CD4-positive, alpha-beta memory T cell (primary cell): ENCODE measurements at places on chromosomes 3 and 15. TPM values are rescaled to one million over a fixed set of nuclear protein-coding genes. Genes with fewer than 3 reads are reported as not detected.

- no peak for DNase-seq
Measured at GRCh38 chr15:51356983-51357382, 15.5 kb downstream of the GLDN start.

Gene GPR87
- not detected for polyA plus RNA-seq

- no peak for DNase-seq
Measured at GRCh38 chr3:193805448-193805847, 212.4 kb downstream of the OPA1 start.

Gene ZNF502
- 2.1 TPM for polyA plus RNA-seq

Gene SNTN
- not detected for polyA plus RNA-seq

DNA sequence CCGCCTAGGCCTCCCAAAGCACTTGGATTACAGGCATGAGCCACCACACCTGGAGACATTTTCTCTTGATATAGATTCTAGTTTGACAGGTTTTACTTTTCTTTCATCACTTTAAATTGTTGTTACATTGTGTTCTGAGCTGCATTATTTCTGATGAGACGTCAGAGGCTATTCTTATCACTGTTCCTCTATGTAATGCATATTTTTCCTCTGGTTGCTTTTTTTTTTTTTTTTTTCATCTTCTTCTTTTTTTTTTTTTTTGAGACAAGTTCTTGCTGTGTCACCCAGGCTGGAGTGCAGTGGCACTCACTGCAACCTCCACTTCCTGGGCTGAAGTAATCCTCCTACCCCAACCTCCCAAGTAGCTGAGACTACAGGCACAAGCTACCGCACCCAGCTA is 41.2 kb downstream of the TRA2B start:
- DNase-seq: no peak

GRCh38 chr3:134677196-134677986 is 26.6 kb upstream of the KY start:
- DNase-seq: no peak

DNA sequence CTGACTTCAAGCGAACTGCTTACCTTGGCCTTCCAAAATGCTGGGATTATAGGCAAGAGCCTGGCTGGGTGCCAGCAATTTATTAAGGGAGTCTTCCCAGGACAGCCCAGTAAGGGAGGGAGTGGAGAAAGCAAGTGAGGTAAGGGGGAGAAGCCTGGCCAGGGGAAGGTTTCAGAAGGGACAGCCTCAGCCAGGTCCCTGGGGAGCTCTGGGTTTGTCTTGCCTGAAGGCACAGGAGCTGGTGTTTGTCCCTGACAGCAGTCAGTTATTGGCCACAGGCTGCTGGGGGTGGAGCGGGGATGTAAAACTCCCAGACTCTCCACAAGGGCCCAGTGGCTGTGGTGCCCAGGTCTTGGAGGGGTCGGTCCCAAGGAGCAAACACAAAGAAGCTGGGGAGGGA is 33.0 kb upstream of the CDCP1 start:
- DNase-seq: no peak

Gene EIF2B5
- 69.4 TPM for polyA plus RNA-seq

- no peak for DNase-seq
Measured at GRCh38 chr3:104598848-104599511, 767.7 kb upstream of the ALCAM start.

DNA sequence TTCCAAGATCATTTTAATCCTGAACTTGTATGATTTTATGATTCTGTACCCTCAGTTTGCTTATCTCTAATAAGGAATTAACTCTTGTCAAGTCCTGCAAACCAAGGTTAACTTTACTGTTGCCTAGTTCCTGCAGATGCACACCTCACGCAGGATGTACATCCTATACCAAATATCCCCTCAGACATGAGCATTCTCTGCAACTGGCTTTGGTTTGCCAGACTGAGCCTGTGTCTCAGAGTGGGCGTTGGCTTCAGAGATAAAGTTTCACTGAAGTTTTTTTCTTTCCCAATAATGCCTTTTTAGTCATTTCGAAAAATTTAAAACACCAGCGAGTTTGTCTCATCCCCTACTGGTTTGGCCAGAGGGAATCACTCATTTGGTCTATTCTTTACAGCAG is 173.9 kb downstream of the NR2F2 start:
- no peak for DNase-seq

Gene LNP1
- 0.61 TPM for polyA plus RNA-seq

Gene WNT7A
- 9.0 TPM for polyA plus RNA-seq

Gene MUC13
- polyA plus RNA-seq: not detected

Gene ISLR2
- not detected for polyA plus RNA-seq

Gene RPUSD2
- 25.0 TPM for polyA plus RNA-seq

- no peak for DNase-seq
Measured at GRCh38 chr3:112767177-112767576, 79.5 kb downstream of the CD200R1L start.

Gene NEK10
- 0.10 TPM for polyA plus RNA-seq

DNA sequence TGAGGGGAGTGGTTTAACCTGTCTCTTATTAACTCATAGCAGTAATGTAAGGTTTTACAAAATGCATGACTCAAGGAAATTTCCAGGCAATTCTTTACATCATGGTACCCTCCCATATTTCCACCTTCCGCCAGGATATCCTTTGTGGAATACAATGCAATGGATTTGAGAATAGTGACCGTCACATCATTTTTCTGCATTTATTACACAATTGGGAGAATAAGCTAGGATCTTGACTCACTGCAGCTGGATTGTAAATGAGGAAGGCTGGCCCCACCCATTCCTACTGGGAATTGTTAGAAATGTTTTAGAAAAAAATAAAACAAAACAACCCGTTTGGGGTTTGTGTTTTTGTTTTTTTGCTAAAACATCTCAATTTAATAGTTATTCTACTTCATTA is 97.4 kb downstream of the IMPG2 start:
- DNase-seq: no peak

GRCh38 chr15:100245487-100245820 is 96.3 kb downstream of the ADAMTS17 start:
- no peak for DNase-seq

DNA sequence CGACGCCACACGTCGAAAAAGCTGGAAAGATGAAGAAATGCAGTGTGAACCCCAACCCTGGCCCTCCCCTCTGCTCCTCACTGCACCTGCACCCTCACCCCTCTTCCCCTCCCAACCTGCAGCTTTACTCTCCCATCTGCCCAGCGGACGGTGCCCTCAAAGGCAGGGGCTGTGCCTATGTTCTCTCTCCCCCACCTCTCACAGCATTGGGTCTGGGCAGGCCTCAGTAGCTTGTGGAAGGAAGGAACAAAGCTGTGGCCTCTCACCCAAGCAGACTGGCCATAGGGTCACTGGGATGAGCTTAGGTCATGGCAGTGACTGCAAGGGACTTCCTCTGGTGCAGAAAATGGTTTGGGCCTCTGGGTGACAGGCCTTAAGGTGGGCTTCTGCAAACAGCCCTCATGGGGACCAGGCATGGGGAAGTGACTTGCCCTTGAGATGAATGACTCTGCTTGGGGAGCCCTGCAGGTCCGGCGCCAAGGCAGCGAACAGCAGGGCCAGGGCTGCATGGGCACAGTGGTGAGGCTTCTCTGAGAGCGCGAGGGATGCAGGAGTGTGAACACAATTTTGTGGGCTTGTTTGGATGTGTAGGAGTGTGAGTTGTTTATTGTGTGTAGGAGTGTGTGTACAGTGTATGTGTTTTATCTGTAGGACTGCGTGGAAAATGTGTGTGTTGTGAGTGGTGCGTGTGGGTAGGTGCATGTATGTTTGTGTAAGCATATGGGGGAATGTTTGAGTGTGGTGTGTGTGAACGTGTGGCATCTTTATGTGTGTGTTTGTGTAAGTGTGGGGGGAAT is 29.2 kb downstream of the SRPRB start:
- DNase-seq: no peak

Gene TMOD2
- polyA plus RNA-seq: 2.8 TPM

Gene PLIN1
- 0.46 TPM for polyA plus RNA-seq

Gene MFAP1
- 22.5 TPM for polyA plus RNA-seq

- DNase-seq: no peak
Measured at GRCh38 chr3:152392272-152392880, 123.6 kb downstream of the MBNL1 start.

Gene GPR27
- 0.79 TPM for polyA plus RNA-seq

Gene LMAN1L
- not detected for polyA plus RNA-seq

DNA sequence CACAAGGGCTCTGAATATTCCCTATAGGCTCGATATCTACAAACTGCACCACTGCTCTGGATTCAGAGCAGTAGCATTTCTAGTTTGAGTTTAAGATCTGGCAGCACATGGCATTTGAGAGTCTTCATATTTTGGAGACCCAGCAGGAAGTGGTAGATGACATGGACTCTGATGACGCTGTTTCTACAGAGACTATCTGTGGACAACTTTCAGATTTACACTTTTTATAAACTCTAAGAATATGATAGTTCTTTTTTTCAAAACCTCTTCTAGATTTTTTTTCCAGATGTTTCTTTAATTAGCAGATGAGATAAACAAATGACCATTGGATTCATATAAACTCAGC is 35.8 kb downstream of the ARMC8 start:
- DNase-seq: no peak

GRCh38 chr15:91938136-91938535 is 84.6 kb downstream of the SLCO3A1 start:
- DNase-seq: no peak

DNA sequence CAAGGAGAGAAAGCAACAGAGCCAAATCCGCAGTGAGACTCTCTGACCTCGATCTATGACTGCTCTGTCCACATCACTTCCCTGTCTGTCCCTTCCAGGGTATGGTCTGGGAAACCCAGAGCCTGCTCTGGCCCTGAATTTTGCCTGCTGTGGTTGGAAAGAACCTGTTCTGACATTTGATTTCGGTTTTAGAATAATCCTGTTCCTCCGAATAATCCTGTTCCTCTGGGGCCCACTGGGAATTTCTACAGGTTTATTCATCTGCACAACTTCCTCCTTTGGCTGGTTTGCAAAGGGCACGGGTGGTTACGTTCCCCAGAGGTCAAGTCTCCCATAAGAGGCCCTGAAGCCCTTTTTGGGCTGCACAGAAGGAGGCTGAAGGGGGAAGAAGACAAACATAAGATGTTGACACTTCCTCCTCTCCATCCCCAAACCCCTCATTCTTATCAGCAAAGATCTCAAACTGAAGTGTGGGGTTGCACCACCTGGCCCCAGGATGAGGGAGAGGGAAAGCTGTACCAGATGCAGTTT is 10.6 kb downstream of the LAMP3 start:
- DNase-seq: no peak

DNA sequence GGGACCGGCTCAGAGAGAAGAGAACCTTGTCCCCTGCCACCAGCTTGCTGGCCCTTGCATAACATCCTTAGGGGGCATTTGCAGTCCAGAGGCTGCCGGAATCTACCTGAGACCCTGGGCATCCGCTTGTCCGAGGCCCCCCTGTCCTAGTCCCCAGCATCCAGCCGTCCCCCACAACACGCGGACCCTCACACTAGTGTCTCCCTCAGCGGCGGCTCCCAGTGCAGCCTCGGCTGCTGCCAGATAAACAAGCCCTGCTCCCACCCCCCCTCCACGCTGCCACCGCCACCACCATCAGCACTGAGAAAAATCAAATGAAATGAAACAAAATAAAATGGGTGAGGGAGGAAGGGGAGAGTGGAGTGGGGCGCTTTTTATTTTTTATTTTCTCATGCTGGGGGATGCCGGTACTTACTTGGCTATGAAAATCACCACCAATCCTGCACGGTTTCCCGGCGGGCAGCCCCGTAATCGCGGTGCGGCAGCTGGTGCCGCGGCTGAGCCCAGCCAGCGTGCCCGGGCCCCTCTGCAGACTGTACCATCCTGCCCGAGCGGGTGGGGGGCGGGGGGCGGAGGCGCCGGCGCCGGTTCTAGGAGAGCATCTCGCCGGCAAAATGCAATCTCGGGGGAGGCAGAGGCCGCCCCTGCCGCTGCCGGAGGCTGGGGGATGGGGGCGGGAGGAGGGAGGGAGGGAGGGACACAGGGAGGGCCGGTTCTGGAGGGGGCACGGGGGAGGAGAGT is at the start of gene ATP2B2:
TSS of gene ATP2B2 (minus strand) at position 537 of the 741 bp plus-strand sequence. CDS start 56,043 bp downstream, outside the sequence.
- DNase-seq: peak; percentile 6

Gene OR5K3
- not detected for polyA plus RNA-seq

- DNase-seq: no peak
Measured at GRCh38 chr3:128457937-128458336, 8.8 kb downstream of the DNAJB8 start.

DNA sequence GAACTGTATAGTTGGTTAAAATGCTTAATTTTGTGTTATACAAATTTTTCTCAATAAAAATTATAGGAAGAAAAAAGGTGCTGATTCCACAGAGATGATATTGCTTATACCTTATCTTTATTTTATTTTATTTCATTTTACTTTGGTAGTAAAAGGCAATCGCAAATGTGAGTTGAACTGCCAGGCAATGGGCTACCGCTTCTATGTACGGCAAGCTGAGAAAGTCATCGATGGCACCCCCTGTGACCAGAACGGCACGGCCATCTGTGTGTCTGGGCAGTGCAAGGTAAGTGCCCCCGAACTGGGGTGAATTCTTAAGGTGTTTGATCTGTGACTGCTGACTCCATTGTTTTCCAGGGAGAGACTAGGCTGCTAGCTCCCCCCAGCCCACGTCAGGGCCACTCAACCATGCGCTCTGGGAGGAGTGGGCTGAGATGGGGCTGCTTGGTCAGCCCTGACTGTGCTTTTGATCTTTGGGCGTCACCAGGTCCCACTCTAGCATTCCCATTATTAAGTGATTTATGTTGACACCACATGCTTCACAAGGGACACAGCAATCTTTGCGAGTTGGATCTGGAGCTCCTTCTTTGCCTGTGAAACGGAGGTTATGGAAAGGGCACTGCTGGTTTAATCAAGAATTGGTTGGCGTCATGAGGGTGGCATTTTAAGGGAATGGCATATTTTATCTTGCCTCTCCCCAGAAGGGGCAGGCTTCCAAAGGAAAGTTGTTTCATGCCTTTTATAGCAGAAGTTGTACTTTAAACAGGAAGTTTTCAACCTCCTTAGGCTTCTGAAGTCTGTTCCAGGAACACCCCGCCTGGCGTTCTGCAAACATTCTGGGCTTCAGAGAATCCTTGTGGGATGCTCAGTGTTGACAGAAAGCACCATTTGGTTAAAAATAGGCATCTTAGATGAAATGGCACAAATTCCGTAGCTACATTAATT is 296.5 kb downstream of the THSD4 start:
- DNase-seq: no peak

DNA sequence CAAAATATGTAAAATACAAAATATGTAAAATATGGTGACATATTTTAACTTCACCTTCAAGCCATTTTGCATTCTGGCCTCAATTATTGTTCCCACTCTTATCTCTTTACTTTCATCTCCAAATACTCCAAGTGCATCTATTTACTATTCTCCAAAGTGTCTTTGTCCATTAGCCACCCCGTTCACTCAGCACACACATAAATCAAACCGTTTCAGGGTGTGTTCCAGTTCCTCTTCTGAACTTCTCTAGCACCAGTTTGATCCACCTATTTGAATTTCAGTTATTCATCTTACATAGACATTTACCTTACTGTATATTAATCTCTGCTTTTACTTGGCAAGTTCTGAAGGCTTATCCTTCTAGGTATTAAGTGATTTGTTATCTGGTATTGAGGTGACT is 45.1 kb downstream of the SGO1 start:
- DNase-seq: no peak

Gene STX19
- not detected for polyA plus RNA-seq

Gene LARP6
- not detected for polyA plus RNA-seq

- peak; percentile 61 for DNase-seq
Measured at GRCh38 chr3:112519424-112520001, 20.2 kb upstream of the BTLA start.

DNA sequence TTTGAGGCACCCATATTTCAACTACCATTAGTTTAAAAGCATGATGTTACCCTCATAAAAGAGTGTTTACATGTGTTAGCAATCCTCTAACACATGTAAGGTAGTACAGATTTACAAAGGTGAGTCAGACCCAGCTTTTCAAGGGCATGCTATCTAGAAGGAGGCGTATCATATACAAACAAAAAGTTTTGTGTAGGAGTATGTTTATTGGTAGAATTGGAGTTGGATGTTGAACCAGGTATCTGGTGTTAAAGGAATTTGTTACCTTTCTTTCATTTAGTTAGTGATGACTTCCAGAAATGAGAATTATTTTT is 2.4 kb downstream of the HACD3 start:
- DNase-seq: no peak

Gene GOLGA8S
- polyA plus RNA-seq: not detected
